HepG2 (cell line): ENCODE measurements at places on chromosomes 2 and 18. TPM values are rescaled to one million over a fixed set of nuclear protein-coding genes. Genes with fewer than 3 reads are reported as not detected.

GRCh38 chr2:240479111-240479501, 43.6 kb downstream of the GPC1 start:
- DNase-seq: no peak

BCL2L11 gene
- 6.1 and 6.4 TPM in 2 replicates for polyA plus RNA-seq

FIGN gene
- polyA plus RNA-seq: 5.3 and 6.7 TPM in 2 replicates

DNA sequence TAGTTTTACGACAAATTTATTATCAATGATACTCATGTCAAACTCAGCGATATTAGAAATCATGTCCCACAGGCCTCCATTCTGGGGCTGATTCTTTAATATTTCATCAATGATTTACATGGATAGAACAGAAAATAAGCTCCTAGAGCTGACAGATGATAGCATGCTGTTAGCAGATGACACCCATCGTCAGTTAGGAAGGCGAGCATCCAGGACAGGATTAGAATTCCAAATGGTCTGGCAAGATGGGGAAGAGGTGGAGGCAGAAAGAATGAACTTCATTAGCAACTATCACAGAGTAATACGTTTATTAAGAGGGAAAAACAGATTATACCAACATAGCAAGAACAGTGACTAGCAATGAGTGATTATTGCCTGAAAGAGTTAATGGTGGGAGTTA, 46.2 kb upstream of the ACVR1 start:
- DNase-seq: no peak

DNA sequence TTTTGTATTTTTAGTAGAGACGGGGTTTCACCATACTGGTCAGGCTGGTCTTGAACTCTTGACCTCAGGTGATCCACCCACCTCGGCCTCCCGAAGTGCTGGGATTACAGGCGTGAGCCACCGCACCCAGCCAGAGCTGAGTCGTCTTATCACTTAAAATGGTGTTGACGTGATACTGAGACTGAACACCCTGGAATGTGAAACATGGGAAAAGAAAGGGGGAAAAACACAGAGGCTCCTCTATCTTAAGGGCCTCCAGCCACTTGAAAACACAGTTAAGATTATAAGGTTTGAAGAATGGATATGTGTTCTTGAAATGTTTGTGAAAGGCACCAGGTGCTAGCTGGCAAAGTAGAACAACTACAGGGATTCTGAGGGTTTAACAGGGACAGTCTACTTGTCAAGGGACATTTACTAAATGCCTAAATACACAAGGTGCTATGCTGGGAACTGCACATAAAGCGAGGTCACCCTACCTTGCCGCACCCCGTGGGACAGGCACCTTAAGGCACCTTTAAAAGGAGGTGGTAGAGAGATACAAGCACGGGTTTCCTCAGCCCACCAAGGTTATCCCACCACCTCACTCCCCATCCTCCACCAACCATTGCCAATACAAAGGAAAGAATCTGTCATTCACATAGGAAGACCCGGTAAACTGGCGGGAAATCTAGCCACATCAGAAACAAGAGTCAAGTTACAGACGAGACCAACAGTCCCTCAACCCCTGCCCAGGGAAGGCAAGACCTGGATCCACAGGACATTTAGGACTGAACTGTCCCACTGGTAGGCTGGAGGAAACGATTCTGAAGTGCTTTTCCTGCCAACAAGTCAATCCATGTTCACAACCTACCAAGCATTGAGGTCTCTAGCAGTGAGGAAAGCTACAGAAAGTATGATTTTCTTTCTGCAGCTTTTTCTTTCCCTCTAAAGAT, 43.4 kb downstream of the STK39 start:
- no peak for DNase-seq

- DNase-seq: no peak
Measured at GRCh38 chr2:166411473-166412230, 35.9 kb upstream of the SCN9A start.

- DNase-seq: peak; percentile 97
Measured at GRCh38 chr2:38599706-38600105, 3.0 kb downstream of the HNRNPLL start.

GRCh38 chr2:65379721-65380171, 52.7 kb downstream of the SPRED2 start:
- peak; percentile 80 for DNase-seq

- DNase-seq: no peak
Measured at GRCh38 chr18:8834881-8835280, 129.5 kb downstream of the MTCL1 start.

DNA sequence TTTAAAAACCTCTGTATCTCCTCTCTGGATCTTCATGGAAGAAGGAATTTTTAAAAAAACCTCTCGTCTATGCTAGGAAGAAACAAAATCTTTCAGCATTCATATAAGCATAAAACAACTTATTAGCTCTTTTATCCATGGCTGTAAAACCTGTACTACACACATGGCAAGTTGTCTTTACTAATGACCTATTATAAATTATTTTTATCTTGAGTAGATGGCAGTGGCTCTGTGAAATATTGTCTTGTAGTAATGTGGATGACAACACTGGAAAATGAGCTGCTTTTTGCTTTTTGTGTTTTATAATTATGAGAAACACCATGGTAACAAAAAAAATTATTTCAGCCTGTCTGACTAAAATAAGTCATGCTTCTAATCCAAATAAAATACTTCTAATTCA, 18.9 kb downstream of the PHLPP1 start:
- no peak for DNase-seq

CHST10 gene
- polyA plus RNA-seq: 10.5 and 11.5 TPM in 2 replicates

- no peak for DNase-seq
Measured at GRCh38 chr2:44077942-44078511, 82.2 kb upstream of the LRPPRC start.

- DNase-seq: no peak
Measured at GRCh38 chr2:12282780-12283695, 433.7 kb upstream of the TRIB2 start.
